Left cardiac atrium (tissue), 4 donors: ENCODE measurements at places on chromosomes 11 and 22.

DNA sequence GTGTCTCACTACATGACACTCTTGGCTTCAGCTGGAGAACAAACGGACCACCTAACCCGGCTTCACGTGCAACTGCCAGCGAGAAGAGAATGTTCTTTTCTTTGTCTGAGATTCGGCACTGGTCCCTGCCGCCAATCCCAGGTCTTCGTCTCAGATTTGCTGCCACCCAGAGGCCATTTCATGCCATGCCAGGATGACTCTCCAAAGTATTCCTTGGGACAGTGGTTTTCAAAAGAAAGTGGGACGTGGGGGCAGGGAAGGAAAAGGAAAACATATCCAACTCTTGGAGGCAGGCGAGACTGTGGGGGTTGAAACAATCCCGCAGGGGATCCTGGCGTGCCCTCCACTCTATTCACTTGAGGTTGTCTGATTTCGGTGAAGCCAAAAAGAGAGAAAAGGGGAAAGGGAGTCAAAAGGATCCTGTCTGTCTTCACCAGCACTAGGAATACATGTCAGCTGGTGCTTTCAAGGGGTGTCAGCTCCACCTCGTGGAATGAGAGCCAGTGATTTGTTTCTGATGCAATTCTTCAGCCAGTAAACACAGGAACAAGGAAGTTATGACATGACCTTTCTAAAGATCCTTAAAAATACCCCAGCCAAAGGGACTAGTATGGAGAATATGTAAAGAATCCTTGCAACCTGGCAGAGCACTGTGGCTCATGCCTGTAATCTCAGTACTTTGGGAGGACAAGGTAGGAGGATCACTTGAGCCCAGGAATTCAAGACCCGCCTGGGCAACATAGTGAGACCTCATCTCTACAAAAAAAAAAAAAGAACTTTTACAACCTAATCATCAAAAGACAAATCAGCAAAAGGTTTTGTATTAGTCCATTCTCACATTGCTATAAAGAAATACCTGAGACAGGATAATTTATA is 41.0 kb upstream of the APLNR start:
- DNase-seq, result peak; percentile 80

GRCh38 chr11:65418681-65419459 is 3.7 kb upstream of the NEAT1 start:
- DNase-seq, result peak; percentile 99

DNA sequence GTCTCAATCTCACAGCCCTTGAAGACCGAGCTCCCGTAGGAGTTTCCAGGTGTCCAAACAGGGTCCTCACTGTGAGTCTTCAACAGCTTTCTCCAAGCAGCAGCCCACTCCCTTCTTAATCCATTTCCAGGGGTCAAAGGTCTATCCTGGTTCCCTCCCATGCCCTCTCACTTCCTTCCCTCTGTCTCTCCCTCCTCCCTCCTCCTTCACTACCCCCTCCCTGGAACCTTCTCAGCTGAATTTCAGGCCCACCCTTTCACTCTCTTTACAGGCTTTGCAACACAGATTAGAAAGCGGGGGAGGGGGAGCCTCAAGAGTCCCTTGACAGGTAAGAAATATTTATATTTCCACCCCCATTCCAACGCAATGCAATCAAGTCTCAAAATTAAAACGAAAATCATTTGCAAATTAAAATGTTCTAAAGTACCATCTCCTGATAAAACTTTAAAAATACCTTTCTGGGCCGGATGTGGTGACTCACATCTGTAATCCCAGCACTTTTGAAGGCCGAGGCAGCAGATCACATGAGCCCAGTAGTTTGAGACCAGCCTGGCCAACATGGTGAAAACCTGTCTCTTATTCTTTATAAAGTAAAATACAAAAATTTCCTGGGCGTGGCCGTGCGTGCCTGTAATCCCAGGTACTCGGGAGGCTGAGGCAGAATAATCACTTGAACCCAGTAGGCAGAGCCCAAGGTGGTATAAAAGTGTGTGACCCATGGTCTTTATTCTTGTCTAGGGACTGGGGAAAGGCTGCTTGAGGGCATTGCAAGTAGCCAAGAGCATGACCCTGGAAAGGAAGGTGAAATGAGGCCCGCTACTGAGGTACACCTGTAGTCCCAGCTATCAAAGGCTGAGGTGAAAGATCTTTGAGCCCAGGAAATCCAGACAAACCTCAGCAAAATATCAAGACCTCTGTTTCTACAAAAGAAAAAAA is 865 bp upstream of the ZNF280A start:
- DNase-seq, result no peak

- peak; percentile 45 for DNase-seq
These were observed 41.3 kb downstream of the POU2F3 start for GRCh38 chr11:120281143-120281795.

- DNase-seq, result no peak
These were observed 320.5 kb downstream of the MIAT start for GRCh38 chr22:26977741-26978376.

- DNase-seq, result no peak
These were observed 152.3 kb upstream of the RAG2 start for GRCh38 chr11:36750349-36750748.

- DNase-seq, result no peak
These were observed 8.5 kb upstream of the SCYL1 start for GRCh38 chr11:65516135-65516968.

- DNase-seq, result no peak
These were observed 36.0 kb upstream of the LDLRAD3 start for GRCh38 chr11:35907648-35908431.

DNA sequence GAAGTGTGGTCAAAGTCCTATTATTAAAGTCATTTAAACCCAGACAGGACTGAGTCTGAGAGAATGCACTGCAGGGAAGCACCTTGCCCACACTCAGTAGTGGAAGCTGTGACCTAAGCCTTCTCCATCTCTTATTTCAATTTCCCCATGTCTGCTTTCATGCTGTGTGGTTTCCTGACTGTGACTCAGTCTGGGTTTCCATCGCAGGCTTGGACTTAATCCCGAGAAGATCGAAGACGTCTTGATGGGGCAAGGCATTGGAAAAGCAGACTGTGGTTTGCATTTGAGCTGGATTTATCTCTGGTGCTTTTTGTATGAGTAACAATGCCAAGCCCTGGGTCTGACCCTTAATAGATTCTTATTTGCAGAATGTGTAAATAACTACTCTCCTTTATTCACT is 238.9 kb downstream of the NTM start:
- DNase-seq, result no peak

- no peak for DNase-seq
These were observed 5.9 kb downstream of the IL10RA start for GRCh38 chr11:117992136-117992535.

GRCh38 chr11:76459846-76460245 is 15.0 kb downstream of the EMSY start:
- no peak for DNase-seq

DNA sequence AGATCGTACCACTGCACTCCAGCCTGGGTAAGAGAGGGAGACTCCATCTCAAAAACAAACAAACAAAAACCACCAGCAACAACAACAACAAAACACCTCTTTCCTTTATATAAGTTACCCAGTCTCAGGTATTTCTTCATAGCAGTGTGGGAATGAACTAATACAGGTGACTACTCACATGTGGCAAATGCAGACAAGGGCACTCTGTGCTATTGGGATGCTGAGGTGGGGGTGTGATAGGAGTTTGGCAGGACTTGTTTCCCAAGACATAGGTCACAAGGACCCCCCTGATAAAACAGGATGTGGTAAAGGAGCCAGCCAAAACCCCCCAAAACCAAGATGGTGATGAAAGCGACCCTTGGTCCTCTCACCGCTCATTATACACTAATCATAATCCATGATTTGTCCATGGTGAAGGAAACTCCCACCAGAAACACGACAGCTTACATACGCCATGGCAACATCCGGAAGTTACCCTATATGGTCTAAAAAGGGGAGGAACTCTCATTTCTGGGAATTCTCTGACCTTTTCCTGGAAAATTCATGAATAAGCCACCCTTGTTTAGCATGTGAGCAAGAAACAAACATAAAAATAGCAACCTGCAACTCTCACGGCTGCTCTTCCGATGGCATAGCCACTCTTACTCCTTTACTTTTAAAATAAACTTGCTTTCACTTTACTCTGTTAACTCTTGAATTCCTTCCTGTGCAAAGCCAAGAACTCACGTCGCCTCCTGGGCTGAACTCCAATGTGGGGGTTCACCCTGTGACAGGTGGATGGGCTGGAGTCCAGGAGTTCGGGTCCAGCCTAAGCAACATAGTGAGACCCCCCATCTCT is 18.8 kb upstream of the INCENP start:
- DNase-seq, result no peak

DNA sequence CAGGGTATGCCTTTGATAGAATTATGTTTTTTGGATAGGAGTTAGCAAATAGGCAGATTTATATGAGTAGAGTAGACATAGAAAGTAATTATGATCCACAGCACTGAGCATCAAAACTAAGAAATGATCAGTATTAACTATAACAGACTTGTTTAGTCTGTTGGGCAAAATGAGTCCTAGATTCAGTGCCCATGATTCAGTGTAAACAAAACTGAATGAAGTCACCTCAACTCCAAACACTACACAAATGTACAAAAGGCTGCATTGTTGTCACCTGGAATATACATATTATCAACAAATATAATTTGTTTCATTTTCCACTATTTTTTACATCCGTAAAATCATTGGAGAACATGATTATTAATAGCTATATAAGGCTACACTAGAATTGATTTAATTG is 6.7 kb downstream of the UEVLD start:
- no peak for DNase-seq

DNA sequence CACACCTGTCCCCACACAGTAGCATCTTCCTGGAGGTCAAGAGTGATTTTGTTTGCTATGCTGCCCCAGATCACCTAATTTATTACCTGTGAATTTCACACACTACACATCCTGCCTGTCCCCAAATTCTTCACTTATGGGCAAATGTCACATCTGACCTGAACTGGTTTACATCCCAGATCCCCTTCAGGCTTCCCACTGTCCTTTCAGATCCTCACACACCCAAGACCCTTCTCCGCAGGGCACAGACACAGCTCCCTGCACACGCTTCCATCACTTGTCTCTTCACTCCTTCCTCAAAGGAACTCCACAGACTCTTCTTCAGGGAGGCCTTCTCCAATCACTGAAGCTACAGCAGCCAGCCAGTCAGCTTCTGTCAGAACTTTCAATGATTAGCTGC is 118.7 kb upstream of the IGLL5 start:
- DNase-seq, result no peak

DNA sequence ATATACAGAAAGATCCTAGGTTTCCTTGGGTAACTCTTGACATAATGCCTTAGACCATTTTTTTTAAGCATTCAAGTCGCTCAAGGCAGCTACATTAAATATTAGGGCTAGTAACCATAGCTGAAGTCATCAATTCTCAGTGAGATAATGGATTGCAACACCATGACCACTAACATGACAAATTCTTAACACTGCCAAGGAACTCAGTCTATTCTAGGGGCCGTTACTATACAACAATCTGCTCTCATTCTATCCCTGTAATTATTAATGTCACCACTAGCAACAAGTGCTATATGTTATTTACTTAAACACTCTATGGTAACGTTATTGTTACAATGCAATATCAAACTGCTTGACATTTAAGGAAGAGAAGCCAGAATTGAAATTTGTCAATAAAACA is 3.2 kb upstream of the STK33 start:
- no peak for DNase-seq

DNA sequence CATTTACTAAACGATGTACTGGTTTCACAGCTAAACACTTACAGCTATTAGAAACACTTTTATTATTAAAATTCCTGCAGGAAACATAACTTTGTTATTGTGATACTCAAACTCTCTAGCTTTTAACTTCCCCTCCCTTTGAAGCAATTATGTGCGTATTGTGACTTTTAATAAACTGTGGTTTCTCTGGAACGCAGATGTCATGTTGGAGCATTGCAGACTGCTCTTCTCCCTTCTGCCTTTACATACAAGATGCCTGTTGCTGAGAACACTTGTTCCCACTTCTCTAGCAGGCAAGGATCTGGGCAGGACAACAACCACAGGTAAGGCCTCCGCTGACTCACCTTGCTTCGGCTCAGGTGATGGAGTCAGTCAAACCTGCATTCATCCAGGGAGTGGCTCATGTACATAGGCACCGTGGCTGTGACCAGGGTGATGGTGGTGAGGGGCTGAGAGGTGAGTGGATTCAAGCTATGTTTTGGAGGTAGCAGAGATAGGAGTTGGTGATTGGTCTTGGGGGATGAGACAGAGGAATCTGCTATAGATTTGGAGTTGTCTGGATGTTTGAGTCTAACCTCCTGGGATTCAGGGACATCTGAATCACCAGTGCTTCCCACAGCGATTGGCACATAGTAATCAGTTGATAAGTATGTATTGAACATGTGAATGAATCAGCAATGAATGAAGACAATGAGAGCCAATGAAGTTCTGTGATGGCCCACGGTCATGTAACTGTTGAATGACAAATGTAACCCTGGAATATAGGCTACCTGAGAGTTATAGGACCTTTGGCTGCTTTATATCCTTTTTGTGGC is 106.0 kb downstream of the ADAMTS15 start:
- DNase-seq, result no peak

DNA sequence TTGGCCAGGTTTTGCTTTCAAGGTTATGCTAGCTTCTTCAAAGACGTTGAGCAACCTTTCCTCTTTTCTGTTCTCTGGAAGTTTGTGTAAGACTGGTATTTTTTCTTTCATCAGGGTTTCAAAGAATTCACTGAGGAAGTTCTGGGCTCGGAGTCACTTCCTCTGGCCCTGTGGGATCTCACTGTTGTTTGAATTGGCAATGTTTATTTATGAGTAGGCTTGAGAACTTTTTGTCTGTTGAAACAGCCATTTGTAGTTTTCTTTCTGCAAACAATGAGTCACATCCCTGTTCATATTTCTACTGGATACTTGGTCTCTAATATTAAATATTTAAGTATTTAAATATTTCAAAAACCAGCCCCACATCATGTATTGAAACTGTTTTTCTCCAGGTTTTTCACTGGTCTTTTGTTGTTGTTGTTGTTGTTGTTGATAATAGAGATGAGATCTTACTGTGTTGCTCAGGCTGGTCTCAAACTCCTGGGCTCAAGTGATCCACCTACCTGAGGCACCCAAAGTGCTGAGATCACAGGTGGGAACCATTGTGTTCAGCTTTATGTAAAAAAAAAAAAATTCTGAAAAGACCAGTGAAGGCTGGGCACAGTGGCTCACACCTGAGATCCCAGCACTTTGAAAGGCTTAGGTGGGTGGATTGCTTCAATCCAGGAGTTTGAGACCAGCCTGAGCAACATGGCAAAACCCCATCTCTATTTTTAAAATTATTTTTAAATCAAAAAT is 26.9 kb downstream of the SUSD2 start:
- peak; percentile 55 for DNase-seq

GRCh38 chr11:69473276-69473845 is 8.1 kb upstream of the LINC01488 start:
- DNase-seq, result peak; percentile 7

DNA sequence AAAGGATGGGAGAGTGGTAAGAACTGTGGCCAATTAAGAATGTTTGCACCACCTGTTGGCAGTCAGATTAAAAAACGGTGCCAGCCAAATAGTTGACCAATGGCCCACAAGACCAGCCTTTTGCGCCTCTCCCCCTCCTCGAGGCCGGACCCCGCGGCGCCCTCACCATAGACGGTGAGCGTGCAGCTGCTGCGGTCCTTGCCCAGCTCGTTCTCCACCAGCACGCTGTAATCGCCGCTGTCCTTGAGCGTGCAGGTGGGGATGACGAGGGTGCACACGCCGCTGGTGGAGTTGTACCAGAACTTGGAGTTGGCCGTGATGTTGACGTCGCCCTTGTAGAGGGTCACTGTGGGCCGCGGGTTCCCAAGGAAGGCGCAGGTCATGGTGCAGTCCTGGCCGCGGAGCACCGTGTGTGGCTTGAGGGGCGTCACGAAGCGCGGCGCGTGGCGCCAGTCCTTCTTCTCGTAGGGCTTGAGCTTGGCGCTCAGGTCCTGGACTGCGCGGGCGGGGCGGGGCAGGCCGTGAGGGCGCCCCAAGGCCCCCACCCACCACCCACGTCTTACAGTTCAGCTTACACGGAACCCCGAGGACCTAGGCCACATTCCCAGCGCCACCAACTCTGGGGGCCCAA is 7.2 kb downstream of the TMEM86A start:
- peak; percentile 58 for DNase-seq
